ENCODE measurements at places on chromosomes 13 and 19.

- no peak for DNase-seq
Observed at GRCh38 chr13:76738616-76739015, 147.6 kb downstream of the KCTD12 start.

DNA sequence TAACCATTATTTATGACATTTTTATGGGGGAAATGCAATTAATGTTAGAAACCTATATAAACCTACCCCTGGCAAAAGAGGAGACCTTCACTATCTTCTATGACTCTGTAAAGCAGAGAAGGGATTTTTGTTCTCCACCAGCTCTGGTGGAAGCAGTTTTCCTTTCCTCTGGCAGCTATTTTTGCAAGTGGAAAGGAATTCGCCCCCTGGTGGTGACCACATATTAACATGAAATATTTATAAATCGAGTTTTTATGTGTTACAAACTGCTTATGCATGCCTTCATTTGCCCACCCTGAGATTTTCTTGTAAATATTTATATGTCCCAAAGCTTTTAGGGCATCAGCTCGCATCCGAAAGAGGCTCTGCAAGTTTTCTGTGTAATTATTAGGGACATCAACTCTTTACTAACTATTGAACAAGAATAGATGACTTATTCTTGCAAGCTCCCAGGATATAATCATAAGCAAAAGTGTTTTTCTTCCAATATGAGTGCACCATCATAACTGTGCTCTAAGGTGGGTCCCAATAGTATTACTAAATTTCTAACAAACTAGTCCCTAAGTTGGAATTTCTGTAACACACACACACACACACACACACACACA is 62.4 kb downstream of the SERTM1 start:
- DNase-seq, result no peak

GRCh38 chr19:49145573-49146407 is 9.4 kb downstream of the HRC start:
- DNase-seq, result peak; percentile 20

GRCh38 chr13:73870970-73871935 is 263.0 kb downstream of the KLF12 start:
- no peak for DNase-seq

DNA sequence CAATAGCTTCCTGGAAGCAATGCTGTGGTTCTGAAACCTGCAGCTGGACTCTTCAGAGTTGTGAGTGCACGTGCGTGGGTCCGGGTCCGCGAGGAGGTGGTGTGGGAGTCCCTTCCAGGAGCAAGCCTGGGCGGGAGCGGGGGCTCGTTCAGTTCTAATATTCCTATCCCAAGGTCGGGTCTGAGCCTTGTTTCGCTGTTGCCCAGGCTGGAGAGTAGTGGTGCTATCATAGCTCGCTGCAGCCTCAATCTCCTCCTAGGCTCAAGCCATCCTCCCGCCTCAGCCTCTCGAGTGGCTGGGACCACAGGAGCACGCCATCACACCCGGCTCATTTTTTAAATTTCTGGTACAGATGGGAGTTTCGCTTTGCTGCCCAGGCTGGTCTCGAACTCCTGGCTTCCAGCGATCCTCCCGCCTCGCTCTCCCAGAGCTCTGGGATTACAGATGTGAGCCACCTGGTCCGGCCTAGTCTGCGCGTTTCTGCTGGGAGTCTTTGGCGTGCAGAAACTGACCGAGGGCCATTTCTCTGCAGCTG is 625 bp downstream of the ZFP82 start:
- DNase-seq, result no peak

DNA sequence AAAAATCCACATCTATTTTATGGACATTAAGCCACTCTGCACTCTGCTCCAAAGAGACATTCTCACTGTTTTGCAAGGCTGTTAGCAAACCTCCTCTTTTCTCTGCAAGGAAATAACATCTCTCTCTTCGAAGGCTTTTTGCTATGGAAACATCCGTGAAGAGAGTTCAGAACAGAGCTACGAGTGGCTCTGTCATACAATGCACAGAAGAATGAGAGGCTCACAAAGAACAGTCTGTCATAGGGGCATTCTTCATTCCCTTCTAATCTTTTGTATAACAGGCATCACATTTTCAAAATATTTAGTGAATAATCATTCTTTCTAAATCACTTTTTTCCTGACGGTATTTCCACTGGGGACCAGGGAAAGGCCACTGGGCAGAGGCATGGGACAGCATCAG is 346.1 kb downstream of the IRS2 start:
- no peak for DNase-seq

DNA sequence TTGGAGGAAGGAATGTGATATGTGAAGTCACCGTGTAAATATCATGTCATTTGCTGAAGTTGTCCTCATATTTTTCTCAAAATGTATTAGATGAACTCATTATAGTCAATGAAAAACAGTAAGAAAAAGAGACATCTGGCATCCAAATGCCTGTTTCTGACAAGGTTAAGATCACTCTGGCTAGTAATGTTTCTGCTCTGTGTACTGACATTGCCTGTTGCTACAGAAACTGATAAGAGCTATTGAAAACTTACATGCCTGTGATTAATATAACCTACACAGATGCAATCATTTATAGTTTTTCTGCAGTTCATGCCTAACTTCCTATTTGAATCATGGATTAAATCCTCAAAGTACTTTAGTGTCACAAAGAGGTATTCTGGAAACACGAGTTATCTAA is 249.8 kb downstream of the NBEA start:
- DNase-seq, result no peak

- DNase-seq, result no peak
Observed at GRCh38 chr19:34120846-34121639, 51.3 kb upstream of the LSM14A start.

DNA sequence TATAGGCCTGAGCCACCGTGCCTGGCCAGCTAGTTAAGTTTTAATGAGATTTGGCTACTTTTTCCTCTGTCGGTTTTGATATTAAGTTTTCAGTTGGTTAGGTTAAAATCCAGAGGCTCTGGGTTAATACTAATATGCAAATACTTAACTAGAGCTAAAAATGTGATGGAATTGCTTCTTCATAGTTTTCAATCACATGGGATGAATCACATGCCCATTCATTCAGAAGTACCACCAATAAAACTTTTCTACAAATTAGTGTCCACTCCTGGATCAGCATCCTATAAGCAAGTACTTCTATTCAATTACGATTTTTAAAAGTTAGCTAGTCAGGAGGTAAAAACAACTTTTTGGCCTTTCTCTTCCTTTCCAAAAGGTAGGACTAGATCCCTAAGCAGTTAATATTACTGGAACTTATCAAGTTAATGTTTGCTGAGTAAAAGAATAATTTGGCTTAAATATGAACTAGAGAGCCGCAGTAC is 4.3 kb downstream of the SLC25A30 start:
- DNase-seq, result no peak
